ENCODE measurements at places on chromosomes 3 and 15.

DNA sequence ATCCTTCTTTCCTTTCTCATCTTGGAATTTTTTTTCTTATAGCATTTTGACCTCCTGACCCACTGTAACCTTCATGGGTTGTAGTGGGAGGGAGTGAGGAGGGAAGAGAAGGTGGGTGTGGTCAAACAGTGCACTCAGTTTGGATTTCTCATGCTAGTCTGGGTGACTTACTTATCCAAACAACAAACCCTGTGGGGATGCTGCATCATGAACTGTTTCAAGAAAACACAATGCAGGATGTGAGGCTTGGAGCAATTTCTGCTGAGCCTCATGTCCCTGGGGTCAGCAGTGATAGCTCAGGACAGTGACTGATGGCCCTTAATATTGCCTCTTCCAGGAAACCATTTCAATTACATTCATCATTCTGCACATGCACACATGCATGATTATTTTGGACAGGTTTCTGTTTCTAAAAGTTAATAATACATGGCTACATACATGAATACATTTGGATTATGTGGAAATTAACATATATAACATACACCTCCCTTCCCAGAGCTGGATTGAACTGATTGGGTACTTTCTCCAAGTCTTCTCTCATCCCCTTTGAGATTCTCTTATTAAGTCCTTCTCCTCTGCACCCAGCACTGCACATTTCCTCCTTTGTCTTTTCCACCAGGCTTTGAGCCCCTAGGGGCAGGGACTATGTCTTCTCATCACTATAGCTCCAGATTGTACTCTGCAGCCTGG, 61.2 kb downstream of the ADAMTSL3 start:
- DNase-seq, result no peak

- no peak for DNase-seq
These were observed 1.1 kb upstream of the CD200R1 start for GRCh38 chr3:112976001-112976400.

GRCh38 chr3:112904786-112905185, 58.1 kb upstream of the CD200R1L start:
- DNase-seq, result no peak

DNA sequence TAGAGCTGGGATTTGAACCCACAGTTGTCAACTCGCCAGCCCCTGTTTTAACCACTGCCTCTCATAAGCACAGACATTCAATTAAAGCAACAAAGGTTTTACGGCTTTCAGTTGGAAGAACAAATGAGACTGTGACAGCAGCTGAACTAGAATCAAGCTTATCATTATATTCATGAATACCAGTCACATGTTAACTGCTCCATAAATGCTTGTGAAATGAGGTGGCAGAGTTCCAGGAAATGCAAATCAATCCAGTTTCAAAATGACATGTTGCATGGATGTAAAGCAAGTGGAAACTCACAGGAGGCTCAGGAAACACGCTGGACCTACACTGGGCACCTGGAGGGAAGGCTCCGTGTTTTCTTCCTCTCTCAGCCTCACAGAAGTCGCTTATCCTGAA, 3.9 kb downstream of the GP5 start:
- no peak for DNase-seq

Measured in CD4-positive, alpha-beta T cell treated with Interleukin-15 for 1 hour (primary cell).